ENCODE measurements at places on chromosomes 2 and 18. TPM values are rescaled to one million over a fixed set of nuclear protein-coding genes. Genes with fewer than 3 reads are reported as not detected.

GRCh38 chr2:64453770-64454385, at the start of gene LGALSL:
LGALSL (plus strand) TSS chr2:64454162; CDS start chr2:64454546, 384 bp downstream.
- peak; percentile 90 for DNase-seq
- H3K4me3 ChIP-seq, result peak within 1 kb of the TSS; percentile 76
- H3K36me3 ChIP-seq, result peaks cover 20% of the 10 kb centered on the region
- H3K4me1 ChIP-seq, result peaks cover 5% of the 10 kb centered on the region
- H3K27me3 ChIP-seq, result no peaks in the 10 kb centered on the region

DNA sequence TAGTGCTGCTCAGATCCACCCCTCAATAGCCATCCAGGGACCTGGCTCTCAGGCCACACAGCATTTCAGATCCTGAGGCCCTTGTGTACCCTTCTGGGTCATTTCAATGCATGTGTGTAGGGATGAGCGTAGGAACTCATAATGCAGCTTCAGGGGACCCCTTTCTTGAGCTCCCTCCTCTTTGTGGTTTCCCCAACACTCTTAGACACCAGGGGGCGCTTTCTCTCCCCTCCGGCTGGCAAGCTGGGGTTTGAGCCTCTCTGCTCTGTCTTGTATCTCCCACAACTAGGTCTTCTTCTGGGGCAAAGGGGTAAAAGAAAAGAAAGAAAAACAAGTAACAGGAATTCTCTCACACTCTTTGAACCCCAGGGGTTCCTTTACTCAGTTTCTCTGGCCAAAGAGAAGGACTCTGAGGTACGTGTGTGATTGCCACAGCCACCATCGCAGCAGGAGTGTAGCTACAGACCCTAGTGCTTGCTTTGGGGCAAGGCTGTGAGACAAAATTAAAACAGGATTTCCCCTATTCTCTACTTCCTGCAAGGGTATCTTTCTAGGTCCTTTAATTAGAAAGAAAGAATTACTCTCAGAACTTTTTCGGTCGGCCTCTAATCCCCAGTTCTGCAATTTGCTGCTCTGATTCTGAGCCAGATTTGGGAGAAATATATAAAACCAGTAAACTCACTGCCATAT, 38.0 kb downstream of the CABYR start:
- H3K4me1 ChIP-seq, result no peaks in the 10 kb centered on the region
- no peak overlapping the region for H3K27ac ChIP-seq
- H3K27me3 ChIP-seq, result no peaks in the 10 kb centered on the region
- peaks cover 7% of the 10 kb centered on the region for H3K36me3 ChIP-seq

GRCh38 chr2:132401326-132401725, 15.3 kb upstream of the GPR39 start:
- H3K27me3 ChIP-seq, result no peaks in the 10 kb centered on the region
- no peak overlapping the region for H3K4me3 ChIP-seq
- H3K4me1 ChIP-seq, result no peaks in the 10 kb centered on the region
- DNase-seq, result no peak
- H3K36me3 ChIP-seq, result no peaks in the 10 kb centered on the region

- H3K4me3 ChIP-seq, result no peak overlapping the region
- H3K36me3 ChIP-seq, result no peaks in the 10 kb centered on the region
- no peaks in the 10 kb centered on the region for H3K27me3 ChIP-seq
- H3K4me1 ChIP-seq, result no peaks in the 10 kb centered on the region
- no peak for DNase-seq
- no peak overlapping the region for H3K27ac ChIP-seq
These were observed 68.3 kb downstream of the SGPP2 start for GRCh38 chr2:222492683-222493082.

GRCh38 chr18:5891854-5892215, 3.5 kb downstream of the TMEM200C start:
- peaks cover 4% of the 10 kb centered on the region for H3K4me1 ChIP-seq
- no peak overlapping the region for H3K4me3 ChIP-seq
- no peaks in the 10 kb centered on the region for H3K36me3 ChIP-seq
- DNase-seq, result no peak
- no peak overlapping the region for H3K27ac ChIP-seq

DNA sequence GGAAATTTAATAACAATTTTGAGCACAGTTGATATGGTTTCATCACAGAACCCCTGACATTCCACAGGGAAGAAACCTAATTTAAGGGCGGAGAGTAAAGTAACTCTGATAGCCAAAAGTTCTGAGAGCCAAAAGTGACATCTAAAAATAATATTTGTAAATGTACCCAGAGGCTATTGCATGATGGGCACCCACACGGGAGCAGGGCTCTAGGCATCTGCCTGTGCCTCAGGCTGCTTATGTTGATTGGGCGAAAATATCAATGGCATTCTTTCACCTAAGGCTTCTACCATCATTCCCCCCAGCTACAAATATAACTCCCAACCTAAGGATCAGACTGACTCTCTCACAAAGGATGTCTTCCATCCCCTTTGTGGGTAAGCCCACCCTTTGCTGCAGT, 54.1 kb upstream of the PTPRM start:
- H3K27me3 ChIP-seq, result no peaks in the 10 kb centered on the region
- H3K27ac ChIP-seq, result no peak overlapping the region
- H3K4me1 ChIP-seq, result peaks cover 4% of the 10 kb centered on the region
- H3K4me3 ChIP-seq, result no peak overlapping the region
- no peak for DNase-seq
- no peaks in the 10 kb centered on the region for H3K36me3 ChIP-seq

- H3K4me3 ChIP-seq, result no peak overlapping the region
- H3K27me3 ChIP-seq, result no peaks in the 10 kb centered on the region
- DNase-seq, result no peak
These were observed 242.4 kb upstream of the SALL3 start for GRCh38 chr18:78737006-78737915.

- H3K4me1 ChIP-seq, result peaks cover 8% of the 10 kb centered on the region
- peak; percentile 51 for DNase-seq
- H3K27me3 ChIP-seq, result no peaks in the 10 kb centered on the region
- no peak overlapping the region for H3K27ac ChIP-seq
- H3K4me3 ChIP-seq, result no peak overlapping the region
These were observed 96.0 kb downstream of the ACKR3 start for GRCh38 chr2:236665572-236666118.

DNA sequence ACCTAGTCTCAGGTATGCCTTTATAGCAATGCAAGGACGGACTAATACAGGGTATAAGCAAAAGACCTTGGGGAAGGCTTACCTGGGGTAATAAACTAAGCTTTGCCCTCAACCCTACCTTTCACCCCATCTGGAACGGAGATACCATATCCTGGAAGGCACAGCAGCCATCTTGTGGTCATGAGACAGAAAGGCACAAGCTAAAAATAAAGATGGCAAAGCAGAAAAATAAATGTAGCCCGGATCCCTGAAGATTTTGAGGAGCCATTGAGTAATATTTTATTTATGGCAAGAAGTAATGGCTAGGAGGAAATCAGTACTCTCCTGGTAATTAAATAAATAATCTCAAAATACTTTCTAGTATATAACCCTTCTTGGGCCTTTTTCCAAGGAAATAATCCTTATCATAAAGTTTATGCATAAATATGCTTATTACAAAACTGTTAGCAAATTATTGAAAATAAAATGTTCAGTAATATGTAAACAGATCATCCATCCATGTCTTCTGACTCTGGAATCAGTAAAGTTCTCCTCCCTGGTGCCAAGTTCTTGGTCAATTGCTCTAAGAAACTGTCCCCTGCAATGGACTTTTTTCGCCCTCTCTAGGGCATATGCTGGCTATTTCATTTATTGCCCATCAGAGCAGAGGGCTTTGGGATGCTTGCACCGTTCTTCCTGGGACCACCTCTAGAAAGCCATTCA, 198.7 kb downstream of the SPP2 start:
- no peaks in the 10 kb centered on the region for H3K36me3 ChIP-seq
- no peak overlapping the region for H3K27ac ChIP-seq
- H3K27me3 ChIP-seq, result no peaks in the 10 kb centered on the region
- DNase-seq, result no peak
- no peak overlapping the region for H3K4me3 ChIP-seq
- no peaks in the 10 kb centered on the region for H3K4me1 ChIP-seq

DNA sequence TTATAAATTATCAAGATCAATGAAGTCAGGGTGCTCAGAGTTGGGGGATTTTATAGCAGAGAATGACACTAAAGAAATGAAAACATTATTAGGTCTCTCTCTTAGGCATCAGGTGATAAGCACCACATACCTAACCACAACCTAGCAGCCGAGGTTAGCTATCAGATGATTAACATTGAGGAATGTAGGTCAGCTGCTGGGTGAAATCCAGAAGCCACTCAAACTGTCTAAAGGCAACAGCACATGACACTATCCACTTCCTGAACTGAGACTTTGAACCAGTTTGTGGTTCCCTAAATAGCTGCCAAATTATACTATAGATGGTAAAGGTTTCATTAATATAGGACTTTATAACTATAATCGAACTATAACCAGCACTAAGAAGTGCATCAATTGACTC, 4.7 kb downstream of the EPG5 start:
- peaks cover 5% of the 10 kb centered on the region for H3K36me3 ChIP-seq
- H3K4me1 ChIP-seq, result peaks cover 12% of the 10 kb centered on the region
- no peak overlapping the region for H3K4me3 ChIP-seq
- no peaks in the 10 kb centered on the region for H3K27me3 ChIP-seq
- H3K27ac ChIP-seq, result no peak overlapping the region
- DNase-seq, result no peak

- no peak overlapping the region for H3K27ac ChIP-seq
- H3K36me3 ChIP-seq, result peaks cover 56% of the 10 kb centered on the region
- H3K27me3 ChIP-seq, result no peaks in the 10 kb centered on the region
- H3K4me3 ChIP-seq, result no peak overlapping the region
These were observed 24.6 kb downstream of the COX7A2L start for GRCh38 chr2:42336361-42336965.

DNA sequence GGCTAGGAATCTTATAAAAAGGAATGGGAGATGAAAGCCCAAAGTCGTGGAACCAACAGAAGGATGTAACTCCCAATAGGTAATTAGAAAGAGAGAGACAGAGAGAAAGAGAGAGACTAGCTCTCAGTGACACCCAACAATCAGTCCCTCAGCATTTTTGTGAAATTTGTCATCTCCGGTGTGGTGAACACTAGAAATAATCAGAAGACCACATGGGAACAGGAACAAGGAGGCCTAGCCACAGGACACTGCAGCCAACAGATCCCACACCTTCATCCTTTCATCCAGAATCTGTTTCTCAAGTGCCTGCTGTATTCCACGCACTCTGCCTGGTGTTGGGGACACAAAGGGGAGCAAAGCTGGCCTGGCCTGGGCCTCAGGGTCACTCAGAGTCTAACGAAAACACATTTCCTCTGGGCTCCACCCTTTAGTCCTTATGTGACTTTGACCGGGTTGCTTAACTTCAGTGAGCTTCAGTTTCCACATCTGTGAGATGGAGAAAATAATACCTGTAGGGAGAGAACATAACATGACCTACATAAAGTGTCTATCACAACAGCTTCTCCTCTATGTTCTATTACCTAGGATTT, 53.1 kb downstream of the EHD3 start:
- no peak overlapping the region for H3K4me3 ChIP-seq
- no peaks in the 10 kb centered on the region for H3K27me3 ChIP-seq
- H3K36me3 ChIP-seq, result no peaks in the 10 kb centered on the region
- no peaks in the 10 kb centered on the region for H3K4me1 ChIP-seq
- no peak overlapping the region for H3K27ac ChIP-seq

The IL36B gene
- not detected for total RNA-seq

The SPC25 gene
- total RNA-seq, result not detected

The FAM237A gene
- not detected for total RNA-seq

The INSIG2 gene
- total RNA-seq, result 64.2 TPM

The DOK6 gene
- total RNA-seq, result not detected

The CPLX4 gene
- total RNA-seq, result not detected

Data from ascending aorta (tissue), 2 donors.